ENCODE measurements at places on chromosomes 7 and 10.

GRCh38 chr10:12561307-12561706 lies 212.0 kb downstream of the CAMK1D start:
- no peak for DNase-seq

GRCh38 chr10:4834898-4835405 lies 8.9 kb downstream of the AKR1E2 start:
- no peak for DNase-seq

DNA sequence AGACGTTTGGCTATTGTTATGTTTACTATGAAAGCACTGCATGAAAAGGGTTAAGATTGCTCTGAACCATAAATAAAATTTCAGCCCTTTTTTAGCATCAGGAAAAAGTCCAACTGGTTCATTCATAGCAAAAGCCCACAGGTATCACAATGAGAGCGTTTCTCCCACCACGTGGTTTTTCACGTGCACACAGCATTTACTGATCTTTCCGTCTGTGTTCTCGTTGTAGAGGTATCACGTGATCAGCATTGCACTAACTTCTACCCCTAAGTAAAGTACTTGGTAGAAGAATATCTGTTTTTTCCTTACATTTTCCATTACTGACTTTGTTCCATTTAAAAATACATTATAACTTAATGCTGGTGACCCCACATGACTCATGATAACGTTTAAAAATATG lies 17.8 kb upstream of the CCDC3 start:
- DNase-seq, result no peak

DNA sequence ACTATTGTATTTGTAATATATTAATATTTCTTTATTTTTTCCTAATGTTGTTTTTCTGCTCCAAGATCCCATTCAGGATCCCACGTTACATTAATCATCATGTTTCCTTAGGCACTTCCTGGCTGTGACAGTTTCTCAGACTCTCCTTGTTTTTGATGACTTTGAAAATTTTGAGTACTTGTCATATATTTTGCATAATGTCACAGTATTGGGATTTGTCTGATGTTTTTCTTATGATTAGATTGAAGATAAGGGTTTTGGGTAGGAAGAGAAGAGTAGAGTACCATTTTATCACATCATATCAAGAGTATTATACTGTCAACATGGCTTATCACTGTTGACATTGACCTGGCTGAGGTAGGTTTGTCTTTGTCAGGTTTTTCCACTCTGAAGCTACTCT lies 146.3 kb upstream of the TPK1 start:
- DNase-seq, result no peak

- no peak for DNase-seq
These were observed 212.4 kb downstream of the DGKI start for GRCh38 chr7:137634356-137634755.

- DNase-seq, result no peak
These were observed 423.7 kb upstream of the MTPN start for GRCh38 chr7:136400877-136401276.

All from CD4-positive, alpha-beta T cell treated with Interleukin-21 for 1 hour (primary cell).